Thyroid gland (tissue), 4 donors: ENCODE measurements at places on chromosomes 1 and 21. TPM values are rescaled to one million over a fixed set of nuclear protein-coding genes. Genes with fewer than 3 reads are reported as not detected.

DNA sequence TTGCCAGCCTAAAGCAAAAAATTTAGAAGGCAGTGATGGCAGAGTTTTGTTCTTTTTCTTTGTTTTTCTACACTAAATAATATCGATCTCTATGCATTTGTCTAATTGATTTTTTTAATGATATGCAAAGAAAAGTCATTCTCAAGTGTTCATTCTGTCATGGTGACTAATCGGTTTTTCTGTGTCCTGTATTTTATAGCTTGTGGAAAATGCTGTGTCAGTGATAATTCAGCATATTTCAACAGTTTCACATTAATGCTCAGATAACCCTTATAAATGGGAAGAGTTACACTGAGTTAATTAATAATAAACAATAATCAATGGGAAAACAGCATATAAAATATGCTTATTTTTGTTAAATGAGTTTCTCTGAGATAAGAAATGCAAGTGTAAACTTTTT, 824.9 kb downstream of the AMY1C start:
- H3K4me3 ChIP-seq = no peak overlapping the region
- no peaks in the 10 kb centered on the region for H3K36me3 ChIP-seq
- DNase-seq = no peak
- no peak overlapping the region for H3K27ac ChIP-seq

DNA sequence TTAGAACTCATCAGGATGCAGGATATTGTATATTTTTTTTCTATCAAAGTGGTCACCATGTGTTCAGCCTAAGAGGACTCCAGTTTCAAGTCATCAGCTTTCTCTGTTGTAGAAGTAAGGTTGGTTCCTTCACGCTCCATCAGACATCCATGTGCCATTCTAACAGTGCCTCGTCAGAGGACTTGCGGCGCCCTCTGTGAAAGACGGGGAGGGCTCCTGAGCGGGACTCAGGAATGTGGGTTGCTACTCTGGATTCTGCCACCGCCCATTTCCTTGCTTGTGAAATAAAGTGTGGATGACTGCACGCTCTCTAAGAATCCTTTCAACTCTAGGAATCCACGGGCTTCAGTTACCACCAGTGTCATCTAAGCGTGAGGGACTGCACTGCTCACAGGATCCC, 593.5 kb downstream of the KIF26B start:
- H3K4me3 ChIP-seq = no peak overlapping the region
- H3K4me1 ChIP-seq = no peaks in the 10 kb centered on the region
- H3K36me3 ChIP-seq = no peaks in the 10 kb centered on the region

DNA sequence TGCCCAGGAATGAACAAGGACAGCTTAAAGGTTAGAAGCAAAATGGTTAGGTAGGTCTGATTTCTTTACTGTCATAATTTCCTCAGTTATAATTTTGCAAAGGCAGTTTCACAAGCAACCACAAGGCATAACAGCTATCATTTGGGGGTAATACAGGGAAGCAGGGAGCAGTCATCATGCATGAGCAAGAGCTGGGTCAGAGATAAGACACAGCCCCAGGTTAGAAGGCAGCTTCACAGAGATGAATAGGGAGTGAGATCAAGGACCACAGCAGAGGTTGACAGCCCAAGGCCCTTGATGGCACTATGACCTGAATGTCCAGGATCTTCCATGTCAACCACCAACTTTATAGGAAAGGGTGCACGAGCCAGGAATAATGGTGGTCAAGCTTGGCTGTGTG, 9.0 kb upstream of the CSRP1 start:
- no peak for DNase-seq
- H3K4me3 ChIP-seq = no peak overlapping the region
- no peaks in the 10 kb centered on the region for H3K36me3 ChIP-seq
- no peaks in the 10 kb centered on the region for H3K27me3 ChIP-seq
- peaks cover 20% of the 10 kb centered on the region for H3K4me1 ChIP-seq

LCE3D gene
- total RNA-seq = not detected
